ENCODE measurements at places on chromosomes 1 and 21. TPM values are rescaled to one million over a fixed set of nuclear protein-coding genes. Genes with fewer than 3 reads are reported as not detected.

Gene KISS1
- 0.48 TPM for total RNA-seq

Gene LPAR3
- total RNA-seq: 156 TPM

Gene ADORA3
- total RNA-seq: not detected

Gene GPR161
- 9.4 TPM for total RNA-seq

Gene KNCN
- not detected for total RNA-seq

Gene SLAMF7
- total RNA-seq: 3.4 TPM

Measured in tracheal epithelial cell (primary cell).